OCI-LY7 (cell line): ENCODE measurements at places on chromosomes 6 and 20.
A peak's percentile ranks its signal among the peaks of the same experiment; 100 is the strongest.

- DNase-seq: no peak
Measured at GRCh38 chr6:168158213-168158979, 79.4 kb upstream of the FRMD1 start.

GRCh38 chr20:61557621-61558020, 305.6 kb downstream of the CDH4 start:
- DNase-seq: no peak

DNA sequence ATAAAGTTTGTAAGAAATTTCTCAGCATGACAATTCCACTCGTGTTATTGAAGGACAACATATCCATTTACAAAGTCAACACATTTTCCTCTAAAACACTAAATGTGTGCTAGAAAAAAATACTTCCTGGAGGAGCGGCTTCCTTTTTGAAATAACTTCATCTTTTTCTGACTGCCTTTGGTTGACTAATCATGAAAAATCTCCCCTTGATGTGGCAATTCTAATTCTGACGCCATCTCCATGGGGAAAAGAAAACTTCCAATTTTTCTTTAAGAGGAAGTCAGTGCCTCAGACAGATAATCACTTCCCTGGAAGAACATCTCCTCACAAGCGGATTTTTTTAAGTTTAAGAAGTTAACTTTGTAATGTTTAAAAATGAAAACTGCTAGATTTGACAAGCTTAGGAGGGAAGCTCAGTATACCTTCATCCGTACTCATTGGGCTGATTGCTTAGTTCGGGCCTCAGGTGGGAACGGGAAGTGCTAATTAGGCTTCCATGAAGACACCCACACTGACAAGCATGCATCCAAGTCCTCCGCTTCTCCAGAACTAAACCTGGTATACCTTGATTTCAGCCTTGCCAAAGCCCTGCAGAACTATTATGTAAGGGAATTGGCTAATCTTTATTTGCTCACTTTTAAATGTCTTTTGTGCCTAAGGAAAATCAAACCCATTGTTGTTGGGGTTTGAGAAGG, 35.1 kb upstream of the DUSP22 start:
- DNase-seq: no peak

- no peak for DNase-seq
Measured at GRCh38 chr6:163438940-163439335, 24.4 kb downstream of the QKI start.

GRCh38 chr20:41574802-41575389, 43.3 kb downstream of the CHD6 start:
- DNase-seq: no peak

DNA sequence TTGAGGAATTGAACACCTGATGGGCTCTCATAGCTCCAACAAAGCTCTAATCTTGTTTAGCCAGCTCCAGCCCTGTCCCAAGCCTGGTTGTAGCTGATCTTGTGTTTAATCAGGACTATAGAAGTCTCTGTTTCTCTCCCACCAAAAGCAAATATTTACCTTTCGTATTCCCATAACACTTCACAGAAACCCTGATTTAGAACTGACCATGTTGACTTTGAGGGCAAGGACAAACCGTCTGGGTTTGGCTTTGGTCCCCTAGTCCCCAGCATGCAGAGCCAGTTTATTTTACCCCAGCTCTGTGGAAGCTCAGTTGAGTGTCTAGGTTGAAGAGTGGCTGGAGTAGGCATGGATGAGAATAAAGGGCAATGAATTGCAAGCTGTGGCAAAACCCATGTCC, 18.0 kb upstream of the SIM1 start:
- no peak for DNase-seq

DNA sequence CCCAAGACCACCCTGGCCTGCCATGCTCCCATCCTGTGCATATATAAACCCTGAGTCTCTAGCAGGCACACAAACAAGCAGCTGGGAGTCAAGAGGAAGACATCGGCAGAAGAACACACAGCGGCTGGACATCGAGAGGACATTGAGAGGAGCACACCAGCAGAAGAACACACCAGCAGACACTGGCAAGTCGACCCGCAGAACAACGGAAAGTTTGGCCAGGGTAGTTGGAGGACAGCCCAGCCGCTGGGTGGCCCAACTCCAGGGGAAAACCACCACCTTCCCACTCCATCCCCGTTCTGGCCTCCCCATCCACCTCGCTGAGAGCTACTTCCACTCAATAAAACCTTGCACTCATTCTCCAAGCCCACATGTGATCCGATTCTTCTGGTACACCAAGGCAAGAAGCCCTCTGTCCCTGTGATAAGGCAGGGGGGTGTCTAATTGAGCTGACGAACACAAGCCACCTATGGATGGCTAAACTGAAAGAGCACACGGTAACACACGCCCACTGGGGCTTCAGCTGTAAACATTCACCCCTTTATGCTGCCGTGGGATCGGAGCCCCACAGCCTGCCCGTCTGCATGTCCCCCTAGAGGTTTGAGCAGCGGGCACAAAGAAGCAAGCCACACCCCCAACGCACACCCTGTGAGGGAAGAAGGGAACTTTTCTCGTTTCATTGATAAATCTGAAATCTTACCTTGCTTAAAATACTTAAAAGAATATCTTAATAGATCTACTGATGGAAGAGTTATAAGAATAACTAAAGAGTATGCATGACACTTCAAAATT, 13.8 kb downstream of the TMX4 start:
- no peak for DNase-seq

DNA sequence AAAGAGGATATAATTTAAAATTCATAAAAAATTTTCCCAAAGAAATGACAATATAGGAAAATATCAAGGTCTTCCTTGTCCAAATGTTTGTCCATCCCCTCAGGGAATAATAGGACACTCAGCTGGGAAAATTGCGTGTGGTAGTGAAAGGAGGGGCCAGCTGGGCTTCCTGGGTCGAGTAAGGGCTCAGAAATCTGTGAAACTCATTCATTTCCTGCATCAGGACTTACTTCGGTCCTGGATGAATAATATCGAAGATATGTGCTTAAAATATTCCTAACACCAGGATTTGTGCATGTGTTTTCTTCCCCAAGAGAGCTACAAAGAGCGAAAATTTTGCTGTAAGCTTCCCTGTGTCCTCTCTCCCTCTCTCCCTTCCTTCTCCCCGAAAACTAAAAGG, 118.2 kb upstream of the GJE1 start:
- DNase-seq: no peak

- DNase-seq: no peak
Measured at GRCh38 chr20:17733767-17734304, 34.1 kb downstream of the BANF2 start.

- no peak for DNase-seq
Measured at GRCh38 chr20:21046413-21047070, 59.6 kb downstream of the LINC00237 start.

GRCh38 chr6:138526822-138527235, 27.5 kb upstream of the NHSL1 start:
- no peak for DNase-seq

GRCh38 chr20:26209171-26209941, 512.7 kb upstream of the ZNF337 start:
- DNase-seq: no peak

DNA sequence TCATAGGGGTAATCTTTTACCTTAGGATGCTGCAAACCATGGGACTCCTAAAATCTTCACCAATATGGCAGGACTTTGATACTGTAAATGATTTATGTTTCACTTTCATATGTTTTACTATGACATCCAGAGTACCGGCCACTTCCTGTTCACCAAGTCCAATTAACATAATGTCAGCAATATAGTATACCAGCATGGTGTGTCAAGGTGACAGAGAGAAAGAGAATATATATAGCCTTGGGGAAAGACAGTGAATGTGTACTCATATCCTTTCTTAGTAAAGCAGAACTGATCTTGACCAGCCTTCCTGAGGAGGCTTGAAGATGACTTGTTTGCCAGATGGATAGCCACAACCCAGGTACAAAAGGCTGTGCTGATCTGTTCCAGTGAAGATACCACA, 127.9 kb downstream of the NRN1 start:
- DNase-seq: no peak

- peak; percentile 4 for DNase-seq
Measured at GRCh38 chr6:113920663-113921267, 50.2 kb downstream of the HDAC2 start.

- no peak for DNase-seq
Measured at GRCh38 chr20:37234254-37234581, 27.4 kb downstream of the GHRH start.

GRCh38 chr20:4070323-4071177, 55.2 kb upstream of the RNF24 start:
- no peak for DNase-seq

- DNase-seq: no peak
Measured at GRCh38 chr6:148379966-148380713, 37.5 kb downstream of the SASH1 start.
